Stimulated activated CD8-positive, alpha-beta memory T cell treated with anti-CD3 and anti-CD28 coated beads, Interleukin-4, amount 100 ng/mL, for 1 hour (primary cell): ENCODE measurements at places on chromosomes 6 and 20.
A peak's percentile ranks its signal among the peaks of the same experiment; 100 is the strongest.

DNA sequence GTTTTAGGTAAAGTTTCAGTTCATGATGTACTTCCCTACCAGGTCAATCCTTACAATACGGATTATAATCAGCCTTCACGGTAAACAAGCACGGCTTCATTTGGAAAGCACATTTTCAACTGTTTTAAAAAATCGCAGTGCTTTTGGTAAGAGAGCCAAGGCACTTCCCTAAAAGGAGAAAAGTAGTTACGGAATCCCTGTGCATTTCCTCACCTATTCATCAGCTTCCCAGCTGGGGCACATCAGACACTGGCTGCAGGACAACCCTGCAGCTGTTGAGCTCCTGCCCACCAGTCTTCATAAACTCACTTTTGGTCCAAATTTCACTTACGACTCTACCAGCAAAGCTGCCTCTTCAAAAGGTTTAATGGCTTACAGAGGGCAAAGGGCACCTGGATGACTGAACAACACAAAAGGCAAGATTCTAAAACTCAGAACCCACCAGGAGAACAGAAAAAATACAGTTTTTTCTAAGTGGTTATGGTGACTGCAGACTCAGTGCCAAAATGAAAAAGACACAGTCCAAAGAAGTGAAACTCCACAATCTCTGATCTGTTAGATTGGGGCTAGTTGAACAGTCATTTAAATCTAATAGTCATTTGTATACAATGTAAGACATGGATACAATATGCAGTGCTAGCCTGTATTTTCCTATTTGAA is 7.5 kb downstream of the SNX5 start:
- no peak for DNase-seq

DNA sequence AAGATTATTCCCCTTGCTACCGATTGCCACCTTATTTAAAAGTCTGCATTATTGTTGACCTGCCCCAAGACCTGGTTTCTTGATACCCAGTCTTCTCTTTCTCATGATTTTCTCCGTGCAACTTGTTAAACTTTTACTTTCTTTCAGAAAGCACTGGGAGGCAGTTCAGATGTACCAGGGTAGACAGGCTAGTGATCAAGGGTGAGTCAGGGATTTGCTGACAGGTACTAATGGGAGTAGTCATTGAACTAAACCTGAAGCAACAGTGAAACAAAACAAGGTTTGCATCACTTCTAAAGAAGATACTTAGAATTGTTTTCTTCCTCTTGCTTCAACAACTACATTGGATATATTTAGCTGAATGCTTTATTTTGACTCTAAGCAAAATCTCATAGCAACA is 124.4 kb downstream of the KCNQ5 start:
- DNase-seq = no peak

- no peak for DNase-seq
These were observed 207.6 kb downstream of the TBC1D7 start for GRCh38 chr6:13120483-13121482.

- no peak for DNase-seq
These were observed 45.8 kb upstream of the FAM184A start for GRCh38 chr6:119124079-119124824.

- no peak for DNase-seq
These were observed 98.0 kb downstream of the KIF16B start for GRCh38 chr20:16475225-16475624.

DNA sequence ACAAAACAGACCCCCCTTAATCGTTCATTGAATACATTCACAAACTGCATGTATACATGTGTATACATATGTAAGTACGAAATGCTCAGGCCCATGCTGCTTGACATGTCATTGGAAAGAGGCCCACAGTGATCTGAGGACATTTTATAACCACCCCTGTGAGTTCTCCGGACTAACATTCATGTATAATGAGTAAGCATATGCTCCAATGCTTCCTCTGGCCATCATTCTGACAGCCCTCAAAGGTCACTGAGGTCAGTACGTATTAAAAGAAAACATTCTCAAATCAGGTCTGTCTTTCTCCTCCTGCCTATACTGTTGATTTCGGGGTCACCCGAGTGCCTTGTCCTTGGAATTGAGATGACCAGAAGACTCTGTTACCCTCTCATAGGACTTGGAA is 54.9 kb downstream of the TENT5A start:
- DNase-seq = no peak

DNA sequence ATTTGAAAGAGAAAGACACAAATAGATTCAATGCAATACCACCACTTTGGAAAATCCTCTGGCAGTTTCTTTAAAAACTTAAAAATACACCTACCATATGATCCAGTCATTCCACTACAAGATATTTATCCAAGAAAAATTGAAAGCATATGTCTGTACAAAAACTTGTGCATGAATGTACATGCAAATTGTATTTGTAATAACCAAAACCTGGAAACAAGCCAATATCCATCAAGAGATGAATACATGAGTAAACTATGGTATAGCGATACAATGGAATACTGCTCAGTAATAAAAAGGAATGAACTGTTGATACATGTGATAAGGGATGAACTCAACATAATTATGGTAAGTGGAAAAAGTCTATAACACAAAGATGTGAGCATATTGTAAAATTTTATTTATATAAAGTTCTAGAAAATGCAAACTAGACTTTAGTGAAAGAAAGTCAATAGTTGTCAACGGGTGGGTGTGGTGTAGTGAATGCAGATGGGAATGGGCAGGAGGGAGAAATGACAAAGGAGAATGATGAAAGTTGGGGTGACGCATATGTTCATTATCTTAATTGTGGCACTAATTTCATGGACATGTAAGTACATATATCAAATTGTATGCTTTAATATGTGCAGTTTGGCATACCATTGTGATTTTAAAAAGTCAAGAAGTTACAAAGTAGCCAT is 347.5 kb downstream of the SAMD5 start:
- DNase-seq = no peak

DNA sequence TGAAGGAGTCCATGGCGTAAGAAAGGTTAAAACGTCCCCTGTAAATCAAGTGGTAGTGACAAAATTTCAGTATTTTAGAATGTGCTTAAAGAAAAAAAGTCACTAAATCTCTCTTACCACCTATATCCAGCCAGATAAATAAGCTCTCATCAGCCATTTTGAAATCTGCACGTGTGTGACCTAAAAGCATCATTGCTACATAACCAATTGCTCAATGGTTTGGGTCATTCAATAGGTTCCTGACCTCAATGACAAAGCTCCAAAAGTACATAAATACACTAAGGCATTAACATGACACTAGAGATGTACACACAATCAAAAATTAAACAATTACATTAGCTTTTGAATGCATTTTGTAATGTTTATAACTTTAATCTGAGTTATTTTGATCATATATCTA is 272.4 kb downstream of the GMDS start:
- DNase-seq = no peak

GRCh38 chr20:48716086-48716485 is 111.7 kb downstream of the PREX1 start:
- peak; percentile 29 for DNase-seq

- no peak for DNase-seq
These were observed 30.1 kb downstream of the TRPC4AP start for GRCh38 chr20:35062478-35062877.

DNA sequence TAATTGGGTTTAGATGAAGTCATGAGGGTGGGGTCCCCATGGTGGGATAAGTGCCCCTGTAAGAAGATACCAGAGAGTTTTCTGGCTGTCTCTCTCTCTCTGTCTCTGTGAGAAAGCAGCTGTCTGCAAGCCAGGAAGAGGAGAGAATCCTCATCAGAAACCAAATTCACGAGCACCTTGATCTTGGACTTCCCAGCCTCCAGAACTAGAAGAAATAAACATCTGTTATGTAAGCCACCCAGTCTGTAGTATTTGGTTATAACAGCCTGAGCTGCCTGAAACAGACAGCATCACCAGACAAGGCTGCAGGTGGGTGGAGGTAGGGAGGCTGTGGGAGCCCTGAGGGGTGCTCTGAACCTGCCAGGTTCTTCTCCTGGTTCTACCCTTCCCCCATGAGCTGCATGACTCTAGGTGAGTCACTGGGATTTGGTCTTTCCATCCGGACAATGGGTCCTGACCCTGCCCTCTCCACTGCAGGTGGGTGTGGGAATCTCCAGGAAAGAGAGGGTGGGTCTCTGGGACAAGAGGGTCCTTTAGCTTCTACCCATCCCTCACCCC is 34.3 kb upstream of the VEGFA start:
- no peak for DNase-seq

- peak; percentile 61 for DNase-seq
These were observed at the start of gene MTCH1 for GRCh38 chr6:36985808-36986703. Gene MTCH1 (minus strand): TSS chr6:36986196. CDS start chr6:36986173, 23 bp downstream.

DNA sequence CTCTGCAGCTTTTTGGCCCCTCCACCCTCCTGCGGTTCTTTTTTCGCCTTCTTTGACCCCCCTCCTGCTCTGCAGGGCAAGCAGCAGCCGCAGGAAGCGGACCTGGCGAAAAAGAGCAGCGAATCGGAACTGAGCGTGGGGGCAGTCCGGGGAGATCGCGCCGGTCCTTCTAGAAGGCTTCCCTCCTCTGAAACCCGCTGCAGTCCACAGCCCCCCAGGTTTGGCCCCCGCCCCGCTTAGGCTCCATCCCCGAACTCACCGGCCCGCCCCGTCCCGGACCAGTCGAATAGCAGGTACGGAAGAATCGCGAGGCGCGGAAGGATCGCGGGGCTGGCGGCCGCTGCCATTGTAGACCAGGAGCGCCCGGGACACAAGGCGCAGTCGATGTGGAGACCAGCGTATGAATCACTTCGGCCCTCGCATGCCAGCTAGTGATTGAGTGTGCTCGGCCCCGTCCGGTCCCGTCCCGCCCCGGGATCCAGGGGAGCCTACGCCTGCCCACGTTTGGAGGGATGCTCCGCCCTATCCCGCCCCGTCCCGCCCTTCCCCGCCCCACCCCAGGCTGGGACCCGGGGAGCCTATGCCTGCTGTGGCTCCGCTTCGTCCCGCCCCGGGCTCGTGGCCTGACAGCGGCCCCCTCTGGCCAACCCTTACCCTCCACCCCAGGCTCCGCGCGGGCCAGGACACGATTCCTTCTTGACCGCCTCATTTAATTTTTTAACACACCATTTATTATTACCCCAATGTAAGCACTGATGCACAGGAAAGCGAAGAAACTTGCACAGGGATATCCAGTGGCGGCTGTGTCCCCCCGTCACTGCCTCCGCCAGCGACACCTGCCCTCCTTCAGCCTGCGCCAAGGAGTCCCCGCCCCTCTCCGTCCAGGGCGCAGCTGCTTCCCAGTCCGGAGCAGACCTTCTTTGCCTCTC is at the start of gene ULBP3:
TSS of gene ULBP3 (minus strand) at position 402 of the 929 bp plus-strand sequence. CDS start at position 347, 55 bp downstream.
- DNase-seq = peak; percentile 38

DNA sequence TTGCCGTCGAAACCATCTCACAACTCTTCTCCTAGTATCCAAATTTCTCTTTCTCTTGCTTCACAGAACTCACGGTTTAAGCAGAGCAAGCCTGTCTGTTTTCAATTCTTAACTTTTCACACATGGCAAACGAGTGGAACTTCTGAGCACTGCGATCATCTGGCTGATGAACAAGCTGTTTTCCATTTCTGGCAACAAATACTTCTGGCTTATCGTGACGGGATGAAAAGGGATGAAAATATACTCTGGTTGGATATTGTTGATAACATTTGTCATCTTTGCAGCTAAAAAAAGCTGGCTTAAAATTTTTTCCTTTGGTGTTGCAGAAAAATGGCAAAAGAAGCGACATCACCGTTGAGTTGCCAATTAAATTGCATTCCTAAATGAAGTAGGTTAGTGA is 515.2 kb upstream of the JARID2 start:
- no peak for DNase-seq
